ENCODE measurements at places on chromosomes 6 and 20.
A peak's percentile ranks its signal among the peaks of the same experiment; 100 is the strongest.

- DNase-seq: no peak
These were observed 7.1 kb downstream of the STXBP5 start for GRCh38 chr6:147211349-147211748.

- no peak for DNase-seq
These were observed 157.0 kb upstream of the ENPP5 start for GRCh38 chr6:46327779-46328178.

- DNase-seq: no peak
These were observed 14.3 kb upstream of the SYNDIG1 start for GRCh38 chr20:24455081-24455480.

DNA sequence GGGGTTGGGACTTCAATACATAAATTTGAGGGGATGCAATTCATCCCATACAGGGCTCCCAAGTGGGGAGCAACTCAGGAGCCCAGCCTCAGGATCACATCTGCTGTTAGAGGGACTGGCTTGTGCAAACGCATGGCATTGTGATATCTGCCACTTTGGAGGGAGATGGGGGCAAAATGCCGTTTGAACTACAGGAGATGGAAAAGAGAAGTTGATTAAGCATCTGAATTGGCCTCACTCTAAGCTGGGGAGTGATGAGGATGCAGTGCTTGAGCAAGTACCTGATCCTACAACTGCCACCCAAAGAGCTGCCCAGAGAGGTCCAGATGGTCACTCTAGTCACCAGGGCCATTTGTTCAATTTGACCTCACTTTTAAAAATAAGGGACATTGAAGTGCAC lies 2.0 kb downstream of the LY86 start:
- no peak for DNase-seq

DNA sequence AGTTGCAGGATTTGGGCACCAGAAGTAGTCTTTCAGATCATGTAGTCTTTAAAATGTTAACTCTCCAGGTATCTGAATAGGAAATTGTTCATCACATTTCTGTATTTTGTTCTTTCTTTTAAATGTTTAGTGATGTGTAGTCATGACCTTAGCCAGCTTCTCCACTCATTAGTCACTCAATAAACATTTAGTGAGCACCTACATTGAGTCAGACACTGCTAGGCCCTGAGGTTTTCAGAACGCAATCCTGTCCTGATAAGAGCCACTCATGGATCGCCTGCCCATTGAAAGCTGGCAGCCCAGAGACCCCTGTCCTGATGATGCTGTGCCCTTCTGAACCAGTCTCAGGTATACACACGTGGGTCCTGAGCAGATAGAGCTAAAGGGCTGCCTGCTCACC lies 163.4 kb upstream of the HEY2 start:
- DNase-seq: no peak

DNA sequence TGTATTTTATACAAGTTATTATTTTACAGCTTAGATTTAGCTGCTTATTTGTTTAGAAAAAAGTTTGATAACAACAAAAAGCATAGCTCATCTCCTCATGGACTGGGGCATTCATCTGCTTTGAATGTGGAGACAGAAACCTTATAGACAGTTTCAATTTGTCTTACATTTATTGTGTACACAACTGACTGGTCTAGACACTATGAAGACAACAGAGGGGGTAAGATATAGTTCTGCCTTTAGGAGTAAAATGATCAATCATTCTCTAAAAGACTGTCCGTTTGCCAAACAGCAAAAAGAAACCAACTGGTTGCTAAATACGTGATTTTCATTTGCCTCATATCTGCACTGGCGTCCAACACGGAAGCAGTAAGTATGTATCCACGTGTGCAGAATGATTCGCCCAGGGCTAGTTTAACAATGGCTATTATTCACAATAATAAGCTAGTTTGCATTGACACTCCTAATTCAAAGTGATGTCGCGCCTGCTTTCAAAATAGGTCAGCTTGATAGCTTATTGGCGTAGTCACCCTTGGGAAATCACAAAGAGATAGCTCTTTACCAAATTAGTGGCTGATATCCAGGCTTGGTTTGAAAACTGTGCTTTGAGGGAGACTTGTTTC lies 153.6 kb downstream of the BMP2 start:
- DNase-seq: no peak

DNA sequence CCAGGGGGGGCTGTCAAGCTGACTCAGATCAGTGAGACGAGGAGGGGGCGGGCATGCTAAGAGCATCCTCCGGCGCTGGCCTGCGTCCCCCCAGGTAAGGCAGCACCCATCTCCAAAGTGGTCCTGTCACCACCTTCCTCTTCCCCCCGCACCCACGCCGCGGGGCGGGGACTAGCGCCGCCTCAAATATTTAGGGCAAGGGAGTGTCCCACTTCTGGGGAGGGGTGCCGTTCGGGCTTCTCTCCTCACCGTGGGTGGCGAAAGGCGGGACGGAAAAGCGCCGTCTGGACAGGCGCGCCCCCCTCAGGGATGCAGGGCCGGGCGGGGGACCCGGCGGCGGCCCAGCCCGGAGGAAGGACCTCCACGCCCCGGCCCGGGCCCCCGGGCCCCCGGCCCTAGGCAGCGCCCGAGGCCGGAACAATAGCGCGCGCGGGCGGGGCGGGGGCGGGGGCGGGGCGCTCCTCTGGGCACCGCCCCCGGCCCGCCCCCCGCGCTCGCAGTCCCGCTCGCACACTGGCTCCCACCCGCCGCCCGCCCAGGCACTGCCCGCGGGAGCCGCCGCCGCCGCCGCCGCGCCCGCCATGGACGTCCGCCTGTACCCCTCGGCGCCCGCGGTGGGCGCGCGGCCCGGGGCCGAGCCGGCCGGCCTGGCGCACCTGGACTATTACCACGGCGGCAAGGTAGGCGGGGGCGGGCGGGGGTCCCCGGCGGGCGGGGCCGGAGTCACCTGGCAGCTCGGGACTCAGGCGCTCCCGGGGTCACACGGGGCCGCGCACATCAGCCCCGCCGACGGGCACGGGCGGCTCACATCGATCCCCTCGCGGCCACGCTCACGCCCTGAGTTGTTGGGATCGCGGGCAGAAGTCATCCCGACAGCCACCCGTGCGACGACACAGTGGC lies at the start of gene TOX2:
TSS of gene TOX2 (plus strand) at position 542 of the 900 bp plus-strand sequence. CDS start at position 582, 40 bp downstream.
- peak; percentile 65 for DNase-seq

GRCh38 chr20:60727425-60727824 lies 524.6 kb upstream of the CDH4 start:
- DNase-seq: no peak

DNA sequence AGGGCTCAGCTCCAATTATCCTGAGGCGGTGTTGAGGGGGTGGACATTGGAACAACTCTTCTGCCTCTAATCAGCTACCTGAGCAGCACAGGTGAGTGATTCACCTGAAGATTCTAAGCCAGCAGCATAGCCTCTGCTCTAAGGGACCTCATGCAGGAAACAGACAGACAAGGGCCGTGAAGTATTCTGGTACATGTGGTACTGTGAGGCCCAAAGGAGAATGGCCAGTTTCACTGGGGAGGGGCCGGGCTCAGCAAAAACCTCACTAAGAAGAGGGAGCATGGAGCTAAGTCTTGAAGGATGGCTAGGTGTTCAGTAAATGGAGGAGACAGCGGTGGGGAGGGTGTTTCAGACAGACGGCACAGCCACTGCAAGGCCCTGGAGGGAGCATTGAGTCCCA lies 58.5 kb upstream of the CCDC167 start:
- no peak for DNase-seq

DNA sequence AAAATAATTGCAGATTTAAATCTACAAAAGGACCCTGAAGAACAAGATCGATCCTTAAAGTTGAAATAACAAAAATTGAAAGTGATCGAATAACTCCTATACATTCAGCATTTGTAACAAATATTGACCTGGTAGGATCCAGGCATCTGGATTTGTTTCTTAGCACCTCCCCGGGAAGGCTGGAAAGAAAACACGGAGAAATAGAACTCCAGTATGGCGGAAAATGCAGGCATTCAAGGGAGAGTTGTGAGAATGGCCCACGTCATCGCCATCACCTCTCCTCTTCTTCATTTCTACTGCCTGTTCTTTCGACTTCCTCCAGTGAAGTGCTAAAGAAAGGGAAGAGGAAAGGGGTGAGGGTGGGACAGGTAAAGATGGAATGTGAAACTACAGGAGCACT lies 242.3 kb upstream of the TFAP2D start:
- DNase-seq: no peak

GRCh38 chr20:41155261-41155660 lies 17.9 kb downstream of the PLCG1 start:
- no peak for DNase-seq

DNA sequence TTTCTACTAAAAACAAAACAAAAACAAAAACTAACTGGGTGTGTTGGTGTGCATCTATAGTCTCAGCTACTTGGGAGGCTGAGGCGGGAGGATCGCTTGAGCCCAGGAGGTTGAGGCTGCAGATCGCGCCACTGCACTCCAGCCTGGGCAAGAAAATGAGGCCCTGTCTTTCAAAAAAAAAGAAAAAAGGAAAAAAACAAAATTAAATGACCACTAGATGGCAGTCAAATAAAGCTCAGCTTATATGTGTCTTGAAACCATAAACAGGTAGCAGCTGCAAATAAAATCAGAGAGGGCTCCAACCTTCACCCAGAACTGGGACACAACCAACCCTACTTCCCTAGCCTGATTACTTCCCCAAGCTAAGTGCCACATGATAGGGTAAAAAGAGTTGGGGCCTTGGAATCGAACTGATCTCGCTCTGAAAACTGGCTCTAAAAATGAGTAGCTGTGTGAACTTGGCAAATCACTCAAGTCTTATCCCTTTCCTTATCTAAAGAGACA lies 67.1 kb upstream of the ADGRF4 start:
- DNase-seq: peak; percentile 12

- peak; percentile 85 for DNase-seq
These were observed 1.3 kb downstream of the C20orf144 start for GRCh38 chr20:33663161-33664084.

DNA sequence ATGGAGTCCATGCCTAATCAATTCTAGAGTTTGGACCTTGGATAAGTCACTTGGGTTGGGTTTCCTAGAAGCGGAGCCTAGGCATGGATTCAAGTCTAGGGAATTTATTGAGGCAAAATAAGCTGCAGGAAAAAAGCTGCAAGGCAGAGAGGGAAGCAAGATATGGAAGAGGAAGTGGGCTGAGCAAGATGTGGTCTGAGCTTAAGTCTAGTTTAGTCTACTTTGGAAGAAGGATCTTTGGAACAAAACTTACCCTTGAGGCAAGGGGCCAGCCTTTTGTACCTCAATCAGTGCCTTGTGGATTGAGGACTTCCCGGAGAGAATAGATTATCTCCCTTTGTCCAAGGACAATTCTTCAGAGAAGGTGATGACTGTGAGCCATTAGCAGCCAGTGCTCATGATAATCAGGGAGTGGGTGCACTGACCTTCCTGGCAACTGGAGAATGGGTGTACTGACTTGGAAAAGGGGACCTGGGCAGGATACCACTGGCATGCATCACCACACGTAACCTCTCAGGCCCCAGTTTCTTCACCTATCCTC lies 10.9 kb downstream of the ZSCAN9 start:
- DNase-seq: no peak

- no peak for DNase-seq
These were observed 12.2 kb downstream of the PRDM13 start for GRCh38 chr6:99618649-99619408.

DNA sequence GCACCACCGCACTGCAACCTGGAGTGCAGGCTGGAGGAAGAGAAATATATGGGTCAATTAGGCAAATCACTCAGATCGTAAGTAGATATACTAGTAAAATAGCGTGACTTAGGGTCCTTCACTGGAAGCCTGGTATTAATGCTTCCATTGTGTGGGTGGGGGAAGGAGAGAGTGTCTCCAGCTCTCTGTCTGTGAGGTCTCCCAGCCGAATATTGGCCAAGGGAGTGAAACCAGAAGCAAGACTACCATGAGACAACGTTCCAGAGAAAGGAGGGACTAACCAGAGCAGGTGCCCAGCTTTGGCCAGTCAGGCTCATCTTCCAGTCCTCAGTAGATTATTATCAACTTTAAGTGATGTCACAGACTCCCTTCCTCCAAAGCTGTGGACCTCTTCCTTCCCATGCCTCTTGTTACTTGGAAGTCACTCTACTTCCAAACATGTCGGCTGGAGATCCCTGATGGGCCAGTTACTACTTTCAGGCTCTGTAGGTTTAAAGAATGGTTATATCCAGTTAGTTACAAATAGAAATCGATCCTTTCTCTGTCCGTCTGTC lies 28.8 kb downstream of the MTHFD1L start:
- DNase-seq: no peak

DNA sequence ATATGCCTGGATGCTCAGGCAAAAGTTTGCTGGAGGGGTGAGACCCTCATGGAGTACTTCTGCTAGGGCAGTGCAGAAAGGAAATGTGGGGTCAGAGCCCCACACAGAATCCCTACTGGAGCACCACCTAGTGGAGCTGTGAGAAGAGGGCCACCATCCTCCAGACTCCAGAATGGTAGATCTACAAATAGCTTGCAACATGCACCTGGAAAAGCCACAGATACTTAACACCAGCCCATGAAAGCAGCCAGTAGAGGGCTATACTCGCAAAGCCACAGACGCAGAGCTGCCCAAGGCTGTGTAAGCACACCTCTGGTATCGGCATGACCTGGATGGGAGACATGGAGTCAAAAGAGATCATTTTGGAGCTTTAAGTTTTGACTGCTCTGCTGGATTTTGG lies 60.7 kb upstream of the GJE1 start:
- DNase-seq: no peak

- no peak for DNase-seq
These were observed 657 bp downstream of the EMILIN3 start for GRCh38 chr20:41365777-41366545.

GRCh38 chr6:40671001-40671693 lies 84.0 kb upstream of the LRFN2 start:
- no peak for DNase-seq

- no peak for DNase-seq
These were observed 7.0 kb downstream of the HELZ2 start for GRCh38 chr20:63567136-63567385.

DNA sequence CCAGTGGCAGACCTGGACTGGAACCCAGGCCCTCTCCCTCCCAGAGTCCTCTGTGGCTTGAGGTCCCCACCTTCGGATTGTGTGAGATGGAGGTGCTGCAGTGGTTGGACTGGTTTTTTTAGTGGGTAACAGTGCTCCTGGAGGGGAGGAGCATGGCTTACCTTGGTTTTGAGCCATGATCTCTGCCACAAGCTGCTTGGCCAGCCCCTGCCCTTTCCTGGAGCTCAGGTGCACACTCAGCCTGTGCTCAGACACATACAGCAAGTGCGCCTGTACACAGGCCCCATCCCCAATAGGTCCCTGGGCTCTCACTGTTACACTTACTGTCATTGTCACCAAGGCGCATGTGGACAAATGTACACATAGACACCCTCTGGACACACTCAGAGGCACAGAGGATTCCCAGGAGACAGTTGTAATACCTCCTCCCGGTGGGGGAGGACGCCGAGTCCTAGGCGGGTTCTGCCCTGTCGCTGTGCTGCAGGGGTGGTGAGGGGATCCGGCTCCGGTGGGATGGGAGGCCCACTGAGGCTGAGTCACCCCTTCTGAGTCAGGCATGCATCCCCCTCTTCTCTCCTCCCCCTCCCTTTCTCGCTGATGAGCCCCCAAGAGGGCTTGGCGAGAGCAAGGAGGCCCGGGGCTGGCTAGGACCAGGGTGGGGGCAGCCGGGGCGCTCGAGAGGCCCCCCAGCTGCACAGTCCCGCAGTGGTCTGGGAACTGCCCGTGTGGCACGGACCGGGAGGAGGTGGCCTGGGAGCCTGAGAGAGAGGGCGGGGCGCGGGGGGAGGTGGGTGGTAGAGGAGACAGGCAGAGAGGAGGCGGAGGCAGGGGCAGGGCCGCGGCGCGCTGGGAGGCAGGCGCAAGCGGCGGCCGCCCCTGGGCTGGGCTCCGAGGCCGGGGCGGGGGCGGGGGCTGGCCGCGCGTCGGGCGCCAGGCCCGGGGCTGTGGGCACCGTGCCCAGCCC lies 522 bp upstream of the EPB41L1 start:
- DNase-seq: peak; percentile 90

GRCh38 chr6:25959890-25960536 lies 2.6 kb upstream of the TRIM38 start:
- DNase-seq: no peak
